Naive B cell (primary cell): ENCODE measurements at places on chromosomes 6 and 20.

- peaks cover 21% of the 10 kb centered on the region for H3K4me1 ChIP-seq
- DNase-seq = no peak
- no peaks in the 10 kb centered on the region for H3K36me3 ChIP-seq
- H3K4me3 ChIP-seq = no peak overlapping the region
Observed at GRCh38 chr20:24781418-24781980, 167.6 kb upstream of the CST7 start.

DNA sequence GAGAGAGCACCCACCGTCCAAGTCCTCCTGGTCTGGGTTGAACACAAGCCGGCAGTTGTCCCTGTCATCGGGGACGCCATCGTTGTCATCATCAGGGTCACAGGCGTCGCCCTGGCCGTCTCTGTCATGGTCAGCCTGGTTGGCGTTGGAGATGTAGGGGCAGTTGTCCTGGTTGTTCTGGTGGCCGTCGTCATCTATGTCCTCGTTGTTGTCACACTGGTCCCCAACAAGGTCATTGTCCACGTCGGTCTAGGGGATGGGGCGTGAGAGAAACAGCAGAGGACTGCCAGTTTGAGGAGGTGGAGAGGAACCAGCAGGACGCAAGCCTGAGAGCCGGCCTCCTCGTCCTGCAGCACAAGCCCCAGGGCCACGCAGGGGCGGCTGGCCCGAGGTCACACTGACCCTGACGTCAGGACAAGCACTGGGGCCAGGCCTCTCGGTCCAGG is 28.5 kb downstream of the THBS2 start:
- no peak for DNase-seq
- H3K27me3 ChIP-seq = peaks cover 18% of the 10 kb centered on the region
- H3K27ac ChIP-seq = no peak overlapping the region
- no peaks in the 10 kb centered on the region for H3K4me1 ChIP-seq
- H3K36me3 ChIP-seq = peaks cover 4% of the 10 kb centered on the region

- no peaks in the 10 kb centered on the region for H3K36me3 ChIP-seq
- no peaks in the 10 kb centered on the region for H3K27me3 ChIP-seq
- no peaks in the 10 kb centered on the region for H3K4me1 ChIP-seq
- H3K4me3 ChIP-seq = no peak overlapping the region
Observed at GRCh38 chr6:151131324-151132007, 108.3 kb upstream of the AKAP12 start.

DNA sequence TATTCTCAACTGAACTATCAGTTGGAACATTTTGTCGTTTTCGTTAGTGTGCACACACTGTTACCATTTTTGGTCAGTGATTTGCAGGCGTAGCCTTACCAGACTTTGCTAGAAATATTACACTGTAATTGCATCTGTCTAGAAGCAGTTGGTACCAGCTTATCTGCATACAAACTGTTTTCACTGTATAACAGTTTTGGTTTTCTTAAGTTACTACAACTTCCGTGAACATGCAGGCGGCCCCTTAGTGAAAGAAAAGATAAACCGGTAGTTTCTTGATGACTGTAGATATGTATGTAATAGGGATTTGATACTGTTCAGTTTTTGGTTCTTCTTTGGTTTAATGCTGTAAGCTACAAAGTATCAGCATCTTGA is 1.3 kb downstream of the DSTN start:
- H3K4me1 ChIP-seq = peaks cover 10% of the 10 kb centered on the region
- DNase-seq = peak; percentile 8
- no peaks in the 10 kb centered on the region for H3K36me3 ChIP-seq
- H3K4me3 ChIP-seq = peak overlapping the region; percentile 96

GRCh38 chr6:20061952-20062351 is 150.3 kb downstream of the MBOAT1 start:
- no peak overlapping the region for H3K27ac ChIP-seq
- no peak for DNase-seq
- H3K4me1 ChIP-seq = no peaks in the 10 kb centered on the region
- no peaks in the 10 kb centered on the region for H3K36me3 ChIP-seq
- no peaks in the 10 kb centered on the region for H3K27me3 ChIP-seq

GRCh38 chr6:75691012-75691411 is 58.0 kb upstream of the MYO6 start:
- no peaks in the 10 kb centered on the region for H3K27me3 ChIP-seq
- DNase-seq = no peak
- H3K4me3 ChIP-seq = no peak overlapping the region

DNA sequence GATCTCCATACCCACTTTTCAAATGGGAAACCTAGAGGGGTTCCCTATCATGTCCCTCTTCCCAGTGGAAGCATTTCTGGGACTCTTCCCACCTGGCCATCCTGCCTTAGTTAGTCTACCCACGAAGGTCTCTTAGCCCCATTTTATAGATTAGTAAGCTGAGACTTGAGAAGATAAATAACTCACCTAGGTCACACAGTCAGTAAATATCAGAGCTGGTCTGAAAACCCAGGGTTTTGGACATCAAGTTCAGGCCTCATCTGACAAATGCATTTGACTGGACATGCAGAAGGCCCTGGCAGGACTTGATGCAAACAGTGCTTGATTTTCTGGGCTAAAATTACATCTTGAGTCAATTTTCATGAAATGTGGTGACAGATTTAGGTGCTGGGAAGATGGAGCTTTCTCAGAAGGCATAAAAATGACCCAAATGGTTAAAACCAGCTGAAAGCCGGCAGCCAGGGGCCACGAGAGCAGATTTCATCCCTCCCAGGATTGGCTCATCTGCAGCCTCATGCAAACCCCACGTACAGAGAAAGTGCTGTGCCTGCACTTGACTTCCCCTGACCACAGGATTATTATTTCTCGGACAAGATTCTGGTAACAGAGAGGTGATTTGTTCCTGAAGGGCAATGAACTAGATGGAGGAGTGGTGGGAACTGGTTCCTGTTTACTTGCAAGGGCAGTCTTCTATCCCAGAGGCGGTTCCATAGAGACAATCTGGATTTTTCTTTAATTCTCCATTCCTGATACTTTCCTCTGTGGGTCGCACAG is 23.1 kb downstream of the CPNE5 start:
- no peaks in the 10 kb centered on the region for H3K36me3 ChIP-seq
- no peak overlapping the region for H3K27ac ChIP-seq
- no peak overlapping the region for H3K4me3 ChIP-seq
- peaks cover 1% of the 10 kb centered on the region for H3K4me1 ChIP-seq

DNA sequence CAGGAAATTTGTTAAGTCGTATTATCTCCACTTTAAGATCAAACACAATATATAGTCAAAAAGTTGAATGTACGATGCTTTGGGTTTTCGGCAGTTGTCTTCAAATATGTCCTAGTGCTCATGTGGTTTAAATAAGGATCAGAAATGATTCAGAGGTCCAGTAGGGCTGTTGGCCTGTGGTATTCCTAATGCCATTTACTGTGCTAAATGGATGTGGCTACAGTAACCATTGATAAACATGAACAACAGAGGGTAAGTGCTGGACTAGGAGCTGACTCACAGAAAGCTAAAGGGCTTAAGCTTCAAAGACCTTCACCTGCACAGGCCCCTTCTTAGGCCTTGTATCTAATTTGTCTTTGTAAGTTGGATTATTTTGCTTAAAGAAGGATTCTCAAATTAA is 80.5 kb upstream of the TPD52L1 start:
- no peaks in the 10 kb centered on the region for H3K4me1 ChIP-seq
- no peak for DNase-seq
- H3K36me3 ChIP-seq = no peaks in the 10 kb centered on the region
- no peak overlapping the region for H3K4me3 ChIP-seq
- no peaks in the 10 kb centered on the region for H3K27me3 ChIP-seq
